ENCODE measurements at places on chromosomes 1 and 21.

GRCh38 chr1:20725189-20726117 lies 7.0 kb downstream of the SH2D5 start:
- peak; percentile 51 for DNase-seq

DNA sequence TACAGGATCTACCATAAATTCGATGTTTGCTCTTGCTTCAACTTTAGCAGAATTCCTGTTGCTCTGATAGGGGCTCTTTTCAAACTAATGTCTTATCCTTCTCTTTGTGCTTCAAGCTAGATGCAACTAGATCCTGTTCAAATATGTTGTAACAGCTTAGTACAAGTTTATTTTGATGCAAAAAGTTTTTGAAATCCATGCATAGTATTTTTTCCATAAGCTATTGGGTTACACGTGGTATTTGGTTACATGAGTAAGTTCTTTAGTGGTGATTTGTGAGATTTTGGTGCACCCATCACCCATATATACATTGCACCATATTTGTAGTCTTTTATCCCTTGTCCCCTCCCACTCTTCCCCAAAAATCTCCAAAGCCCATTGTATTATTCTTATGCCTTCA lies 907.7 kb downstream of the LTN1 start:
- no peak for DNase-seq

GRCh38 chr1:30902593-30903290 lies 5.8 kb downstream of the SDC3 start:
- no peak for DNase-seq

DNA sequence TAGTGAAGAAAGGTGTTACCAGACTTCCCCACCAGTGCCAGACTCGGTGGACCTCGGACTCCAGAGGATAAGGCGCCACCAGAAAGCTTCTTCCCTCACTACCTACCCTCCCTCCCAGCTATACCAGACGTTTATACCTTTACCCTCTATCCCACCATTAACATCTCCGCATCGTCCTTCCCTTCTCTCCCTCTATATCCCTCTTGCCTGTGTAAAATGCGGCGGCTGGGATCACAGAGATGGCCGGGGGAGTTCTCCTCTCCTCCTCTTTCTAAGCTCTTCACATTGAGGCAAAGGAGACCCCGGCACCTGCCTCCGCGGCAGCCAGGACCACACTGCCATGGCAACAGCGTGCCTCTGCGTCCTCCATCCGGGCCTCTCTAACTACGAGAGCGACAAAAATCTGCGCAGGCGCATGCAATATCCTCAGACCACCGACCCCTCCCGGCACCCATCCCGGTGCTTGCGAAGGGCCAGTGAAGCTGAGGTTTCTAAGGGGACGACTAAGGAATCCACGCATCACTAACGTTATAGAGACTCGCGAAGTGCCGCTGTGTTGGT lies at the start of gene CCDC181:
CCDC181 (minus strand) TSS at position 394 of the 561 bp plus-strand sequence. CDS start 2,547 bp downstream, outside the sequence.
- DNase-seq: peak; percentile 74

GRCh38 chr1:113811156-113811887 lies 954 bp downstream of the RSBN1 start:
- no peak for DNase-seq

DNA sequence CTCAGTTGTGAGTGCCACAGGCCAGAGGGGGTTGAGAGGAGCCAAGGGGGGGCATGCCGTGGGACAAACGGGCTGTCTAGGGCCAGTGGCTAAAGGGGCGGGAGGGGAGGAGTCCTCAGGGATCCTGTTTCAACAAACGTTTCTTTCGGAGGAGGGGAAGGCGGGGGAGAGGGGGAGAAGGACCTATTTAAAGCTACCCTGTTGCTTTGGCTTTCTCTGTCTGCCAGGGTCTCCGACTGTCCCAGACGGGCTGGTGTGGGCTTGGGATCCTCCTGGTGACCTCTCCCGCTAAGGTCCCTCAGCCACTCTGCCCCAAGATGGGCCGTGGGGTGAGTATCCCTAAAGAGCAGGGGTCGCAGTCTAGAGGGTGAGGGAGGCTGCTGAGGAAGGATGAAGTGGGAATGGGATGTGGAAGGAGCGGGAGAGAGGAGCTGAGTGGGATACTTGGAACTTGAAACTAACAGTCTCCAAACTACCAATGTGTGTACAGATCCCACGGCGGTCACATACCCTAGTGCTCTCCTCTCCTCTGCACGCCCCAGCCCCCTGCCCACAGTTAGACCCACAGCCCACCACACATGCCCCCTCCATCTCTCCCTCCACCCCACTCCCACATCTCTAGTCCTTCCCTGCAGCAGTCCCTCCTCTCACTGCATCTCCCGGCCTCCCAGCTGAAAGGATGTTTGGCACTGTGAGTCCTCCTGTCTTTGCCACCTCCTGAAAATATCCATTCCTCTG lies at the start of gene ATP1A2:
ATP1A2 (plus strand) TSS at position 215 of the 738 bp plus-strand sequence; CDS start at position 318, 103 bp downstream.
- DNase-seq: peak; percentile 74

DNA sequence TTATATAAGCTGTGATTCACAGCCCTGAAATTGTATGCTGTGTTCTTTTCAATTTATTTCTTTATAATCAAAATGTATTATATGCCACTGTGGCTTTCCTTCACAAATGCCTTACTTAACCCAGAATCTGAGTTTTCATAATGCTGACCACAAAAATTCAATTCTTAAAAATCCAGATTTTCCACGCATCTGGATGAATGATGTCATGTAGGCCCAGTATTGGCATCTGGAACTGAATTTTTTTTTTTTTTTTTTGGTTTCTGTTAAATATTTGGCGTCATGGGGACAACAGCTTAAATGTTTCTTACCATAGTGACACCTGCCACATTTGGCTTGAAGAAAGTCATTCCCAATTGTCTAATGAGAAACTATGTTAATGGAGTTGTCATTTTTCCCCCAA lies 296.8 kb downstream of the TM2D1 start:
- no peak for DNase-seq

DNA sequence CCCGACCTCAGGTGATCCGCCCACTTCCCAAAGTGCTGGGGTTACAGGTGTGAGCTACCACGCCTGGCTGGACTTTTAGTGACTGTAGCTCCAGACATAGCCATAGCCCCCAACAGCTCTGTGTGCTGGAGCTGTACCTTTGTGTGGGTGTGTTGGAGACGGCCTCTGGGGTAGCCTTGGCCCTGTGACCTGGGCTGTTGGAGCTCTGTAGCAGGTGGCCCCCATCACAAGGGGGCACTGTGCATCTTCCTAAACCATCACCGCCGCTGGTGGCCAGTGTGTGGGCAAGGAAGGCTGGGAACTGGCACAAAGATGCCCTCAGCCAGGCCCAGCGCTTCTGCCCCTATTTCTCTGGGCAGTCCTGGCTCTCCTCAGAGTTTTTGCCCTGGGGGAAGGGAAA lies 38.4 kb upstream of the FOXO6 start:
- no peak for DNase-seq

DNA sequence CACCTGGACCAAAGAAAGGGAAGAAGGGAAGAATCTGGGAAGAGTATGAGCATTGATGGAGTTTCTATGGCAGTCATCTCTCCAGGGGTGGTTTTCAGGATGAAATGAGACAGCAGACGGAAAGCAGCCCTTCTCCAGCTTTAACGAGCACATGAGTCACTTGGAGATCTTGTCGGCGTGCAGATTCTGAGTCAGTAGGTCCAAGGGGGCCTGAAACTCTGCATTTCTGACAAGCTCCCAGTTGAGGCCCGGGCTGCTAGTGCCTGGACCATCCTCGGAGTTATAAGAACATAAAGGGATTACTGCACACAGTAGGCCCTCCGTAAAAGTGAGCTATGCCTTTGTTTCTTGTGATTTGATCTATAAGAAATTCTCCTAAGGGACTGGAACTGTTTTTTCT lies 17.6 kb downstream of the HSPG2 start:
- no peak for DNase-seq

- DNase-seq: no peak
Measured at GRCh38 chr1:62288662-62289061, 30.6 kb downstream of the KANK4 start.

DNA sequence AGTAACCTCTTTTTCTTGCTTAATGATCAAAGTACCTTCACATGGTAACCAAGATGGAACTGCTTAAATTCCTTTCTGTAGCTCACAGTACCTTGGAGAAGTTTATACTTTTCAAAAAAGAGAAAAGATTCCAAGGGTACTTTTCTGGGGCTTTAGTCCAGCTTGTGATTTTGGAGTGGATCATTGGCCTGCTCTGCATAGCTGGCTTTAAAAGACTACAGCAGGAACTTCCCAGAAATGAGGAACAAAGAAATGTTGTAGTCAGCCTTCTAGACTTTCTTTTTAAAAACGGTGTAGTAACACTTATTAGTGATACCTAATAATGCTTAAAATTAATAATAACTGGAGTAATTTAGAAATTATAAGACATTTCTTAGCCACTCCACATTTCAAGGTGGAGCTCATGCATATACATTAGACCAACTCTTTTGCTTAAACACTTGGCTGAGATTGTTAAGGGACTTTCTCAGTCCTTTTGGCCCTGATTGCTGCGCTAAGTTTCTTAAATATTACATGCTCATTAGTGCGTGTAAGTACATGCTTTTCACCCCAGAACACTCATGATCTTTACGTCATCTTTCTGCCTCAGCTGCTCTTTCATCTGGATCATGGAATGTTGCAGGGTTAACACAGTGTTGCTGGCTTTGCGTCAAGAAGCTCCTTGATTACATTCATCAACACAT lies 57.3 kb downstream of the SDCCAG8 start:
- no peak for DNase-seq

GRCh38 chr1:94962409-94963265 lies 35.7 kb upstream of the CNN3 start:
- no peak for DNase-seq

DNA sequence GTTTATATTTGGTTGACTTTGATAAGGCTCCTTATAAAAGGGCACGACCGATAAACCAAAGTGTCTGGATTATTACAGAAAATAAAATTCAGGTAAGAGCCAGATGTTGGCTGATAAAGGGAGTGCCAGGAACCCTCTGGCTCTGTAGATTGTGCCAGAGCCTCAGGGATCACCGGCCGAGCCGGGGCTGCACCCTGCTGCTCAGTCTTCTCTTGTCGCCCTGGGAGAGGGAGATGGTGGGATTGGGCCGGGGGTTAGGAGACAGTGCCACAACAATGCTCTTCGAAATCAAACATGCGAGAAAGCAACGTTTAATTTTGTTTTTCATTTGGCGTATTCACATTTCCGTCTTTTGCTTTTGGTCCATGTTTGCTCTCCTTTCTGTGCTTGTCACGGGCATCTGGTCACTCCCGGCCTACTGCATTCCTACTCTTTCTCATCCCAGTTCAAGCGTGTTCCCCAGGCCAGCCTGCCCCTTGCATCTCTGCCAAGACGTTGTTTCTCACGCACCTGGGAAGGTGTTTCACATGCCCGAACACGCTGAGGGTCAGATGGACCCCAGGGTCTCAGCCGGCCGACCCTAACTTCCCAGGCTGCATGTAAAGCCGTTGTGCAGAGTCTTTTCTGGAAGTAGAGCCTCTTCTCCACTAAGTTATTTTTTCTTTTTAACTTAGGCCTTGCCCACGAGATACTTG lies 18.8 kb upstream of the C2CD2 start:
- DNase-seq: no peak

GRCh38 chr1:95168761-95169351 lies 51.7 kb downstream of the TLCD4 start:
- no peak for DNase-seq

DNA sequence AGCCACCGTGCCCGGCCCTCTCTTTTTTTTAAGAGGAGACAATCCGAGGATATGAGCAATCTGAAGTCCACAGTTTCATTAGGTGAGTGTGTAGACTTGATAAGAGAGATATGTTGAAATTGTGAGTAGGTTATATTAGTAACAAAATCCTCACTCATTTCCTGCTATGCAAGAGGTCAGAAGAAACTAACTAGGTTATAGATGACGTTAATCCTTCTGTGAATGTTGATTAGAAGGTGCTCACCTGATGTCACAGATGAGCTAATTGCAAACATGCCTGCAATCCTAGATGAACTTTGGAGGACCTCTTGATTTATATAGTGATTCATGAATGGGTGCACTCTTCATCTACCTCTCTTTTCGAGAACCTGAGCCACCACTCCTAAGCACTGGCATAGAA lies 29.3 kb downstream of the NTMT2 start:
- no peak for DNase-seq

- DNase-seq: no peak
Measured at GRCh38 chr1:229769006-229769405, 143.0 kb downstream of the URB2 start.

DNA sequence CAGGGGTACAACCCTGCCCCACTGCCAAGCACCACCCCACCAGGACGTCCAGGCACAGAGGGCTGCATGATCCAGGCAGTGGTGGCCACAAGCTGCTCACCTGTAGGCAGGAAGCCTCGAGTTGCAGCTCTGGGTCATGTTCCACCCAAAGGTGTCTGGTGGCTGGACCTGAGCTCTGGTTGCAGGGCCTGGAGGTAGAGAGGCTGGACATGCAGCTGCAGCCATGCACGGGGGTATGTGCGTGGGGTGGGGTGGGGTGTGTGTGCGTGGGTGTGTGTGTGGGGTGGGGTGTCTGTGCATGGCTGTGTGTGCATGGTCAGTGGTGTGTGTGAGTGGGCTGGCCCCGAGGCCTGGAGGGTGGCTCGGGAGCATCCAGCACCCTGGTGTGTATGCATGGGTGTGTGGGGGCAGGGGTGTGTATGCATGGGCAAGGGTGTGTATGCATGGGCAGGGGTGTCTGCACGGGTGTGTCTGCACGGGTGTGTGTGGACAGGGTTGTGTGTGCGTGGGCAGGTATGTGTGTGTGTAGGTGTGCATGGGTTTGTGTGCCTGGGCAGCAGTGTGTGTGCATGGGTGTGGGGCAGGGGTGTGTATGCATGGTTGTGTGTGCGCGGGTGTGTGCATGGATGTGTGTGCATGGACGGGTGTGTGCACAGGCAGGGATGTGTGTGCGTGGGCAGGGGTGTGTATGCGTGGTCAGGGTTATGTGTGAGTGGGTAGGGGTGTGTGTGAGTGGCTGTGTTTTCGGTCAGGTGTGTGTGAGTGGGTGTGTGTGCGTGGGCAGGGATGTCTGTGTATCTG lies 15.6 kb downstream of the ARHGEF16 start:
- no peak for DNase-seq

DNA sequence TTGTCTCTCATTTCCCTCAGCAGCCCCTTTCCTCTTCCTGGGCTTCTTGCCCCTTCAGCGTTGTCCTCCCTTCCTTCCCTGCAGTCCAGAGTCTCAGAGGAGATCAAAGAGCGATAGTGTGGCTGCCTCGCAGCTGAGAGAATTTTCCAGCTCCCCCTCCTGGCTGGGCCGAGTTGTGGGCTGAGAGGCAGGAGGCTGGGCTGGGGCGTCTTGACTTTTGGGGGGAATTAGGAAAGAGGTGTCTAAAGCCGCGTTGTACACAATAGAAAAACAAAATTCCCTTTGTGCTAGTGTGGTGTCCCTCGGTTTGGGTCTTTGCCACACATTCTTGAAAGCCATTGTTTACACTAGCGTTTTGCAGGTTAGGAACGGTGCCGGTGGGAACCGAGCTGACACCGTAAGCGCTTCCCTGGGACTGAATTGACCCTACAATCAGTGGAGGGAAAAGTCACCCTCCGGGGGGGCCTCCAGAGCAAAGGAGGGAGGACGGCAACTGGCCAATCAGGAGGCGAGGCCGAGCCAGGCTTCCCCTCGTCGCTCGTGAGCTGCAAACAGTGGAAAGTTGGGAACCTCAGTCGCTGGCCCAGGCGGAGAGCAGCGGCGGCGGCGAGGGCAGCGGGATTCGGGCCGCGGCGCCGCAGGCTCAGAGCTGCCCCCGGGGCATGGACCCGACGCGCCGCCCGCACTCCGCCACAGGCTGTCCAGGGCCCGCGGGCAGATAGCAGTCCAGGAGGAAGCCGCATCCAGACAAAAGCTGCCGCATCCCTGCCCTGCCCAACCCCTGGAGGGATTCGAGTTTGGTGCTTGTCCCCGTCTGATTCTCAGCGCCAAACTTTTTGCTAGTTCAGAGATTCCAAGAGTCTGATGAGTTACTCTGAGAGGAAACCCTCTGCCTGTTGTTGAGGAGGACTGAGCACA lies at the start of gene HMCN1:
HMCN1 (plus strand) TSS at position 574 of the 918 bp plus-strand sequence. CDS start 389 bp downstream, outside the sequence.
- peak; percentile 76 for DNase-seq

- no peak for DNase-seq
Measured at GRCh38 chr1:217522277-217522676, 108.6 kb downstream of the GPATCH2 start.
